ENCODE measurements at places on chromosomes 2 and 18.
A peak's percentile ranks its signal among the peaks of the same experiment; 100 is the strongest.

- peak; percentile 91 for DNase-seq
Measured at GRCh38 chr18:58754544-58755068, 83.3 kb downstream of the MALT1 start.

DNA sequence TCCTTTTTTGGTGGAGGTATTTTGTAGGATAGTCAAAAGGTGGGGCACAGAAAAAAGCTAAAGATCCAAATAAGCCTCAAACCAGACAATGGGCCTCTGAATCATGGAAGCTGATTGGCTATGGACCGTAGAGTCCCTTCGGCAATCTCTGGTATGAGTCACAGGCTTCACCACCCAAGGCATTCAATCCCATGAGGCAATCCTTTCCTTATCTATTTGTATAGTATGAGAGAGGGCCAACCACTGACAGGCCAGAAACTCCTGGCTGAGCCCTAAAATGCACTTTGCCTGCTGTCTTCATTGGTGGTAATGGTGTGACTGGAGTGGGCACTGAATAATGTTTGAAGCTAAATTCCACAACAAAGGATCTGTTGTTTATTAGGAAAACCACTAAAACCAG, 38.7 kb upstream of the MEX3C start:
- no peak for DNase-seq

GRCh38 chr18:58793361-58793760, 71.3 kb upstream of the ZNF532 start:
- no peak for DNase-seq

DNA sequence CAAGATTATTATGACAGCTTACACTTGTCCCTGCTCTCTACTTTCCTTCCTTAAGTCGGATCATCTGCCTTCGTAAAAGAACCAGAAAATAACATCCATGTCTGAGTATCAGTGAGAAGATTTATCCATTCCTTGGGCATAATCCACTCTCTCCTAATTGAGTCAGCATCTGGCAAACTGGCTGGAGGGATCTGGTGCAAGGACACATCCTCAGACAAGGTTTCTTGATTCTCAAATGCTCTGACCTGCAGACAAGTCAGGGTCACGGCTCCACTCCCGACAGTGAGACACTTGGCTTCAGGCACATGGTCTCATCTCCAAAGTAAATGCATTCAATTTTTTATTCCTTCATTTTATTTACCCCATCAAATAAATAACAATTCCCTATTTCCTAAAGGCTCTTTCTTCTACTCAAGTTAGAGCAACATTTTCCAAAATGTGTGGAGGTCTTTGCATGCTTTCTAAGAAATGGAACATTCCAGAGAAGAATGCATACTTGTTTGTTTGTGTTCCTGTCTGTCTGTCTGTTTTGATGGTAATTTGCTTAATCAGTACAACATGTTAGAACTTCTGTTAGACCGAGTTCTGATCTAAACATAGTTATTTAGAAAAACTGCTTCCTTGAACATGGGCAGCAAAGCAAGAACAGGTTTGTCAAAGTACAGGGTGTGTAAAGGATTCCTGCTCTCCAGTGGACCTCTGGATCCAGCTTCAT, 246.9 kb downstream of the IRS1 start:
- DNase-seq, result no peak

GRCh38 chr18:10379522-10379921, 74.9 kb upstream of the APCDD1 start:
- DNase-seq, result peak; percentile 71
